Uterus (tissue), 4 donors: ENCODE measurements at places on chromosomes 3 and 15.

GRCh38 chr15:41806291-41807181 is 21.4 kb upstream of the JMJD7 start:
- DNase-seq, result no peak

DNA sequence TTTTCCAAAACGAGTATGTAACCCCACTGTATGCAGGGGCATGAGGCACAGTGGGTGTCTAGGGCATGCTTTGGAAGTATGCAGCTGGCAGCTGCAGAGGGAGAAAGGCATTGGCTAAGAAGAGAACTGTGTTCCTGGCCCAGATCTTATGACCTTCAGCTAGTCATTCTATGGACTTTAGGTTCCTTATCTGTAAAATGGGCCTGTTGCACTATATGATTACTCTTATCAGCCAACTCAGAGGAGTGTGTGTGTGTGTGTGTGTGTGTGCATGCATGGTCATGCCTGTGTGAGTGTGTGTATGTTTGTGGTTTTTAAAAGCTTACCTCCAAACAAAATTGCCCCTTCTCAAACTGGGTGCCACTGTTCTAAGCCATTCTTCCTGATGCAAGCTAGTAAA is 27.4 kb upstream of the CHST2 start:
- DNase-seq, result no peak

GRCh38 chr3:112390783-112391641 is 58.1 kb downstream of the CD200 start:
- peak; percentile 45 for DNase-seq

GRCh38 chr15:63047792-63048114 is 5.2 kb downstream of the TPM1 start:
- no peak for DNase-seq

GRCh38 chr3:126941721-126942270 is 41.1 kb upstream of the PLXNA1 start:
- no peak for DNase-seq

- DNase-seq, result no peak
Observed at GRCh38 chr3:142022381-142022780, 127.0 kb downstream of the TFDP2 start.

DNA sequence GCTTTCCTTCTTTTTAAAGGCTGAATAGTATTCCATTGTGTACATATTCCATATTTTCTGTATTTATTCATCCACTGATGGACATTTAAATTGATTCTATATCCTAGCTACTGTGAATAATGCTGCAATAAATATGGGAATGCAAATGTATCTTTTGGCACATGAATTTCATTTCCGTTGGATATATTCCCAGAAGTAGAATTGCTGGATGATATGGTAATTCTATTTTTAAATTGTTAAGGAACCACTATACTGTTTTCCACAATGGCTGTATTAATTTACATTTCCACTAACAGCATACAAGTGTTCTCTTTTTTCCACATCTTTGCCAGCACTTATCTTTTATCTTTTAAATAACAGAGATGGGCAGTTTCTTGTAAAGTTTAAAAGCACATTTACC is 302.7 kb downstream of the CTNNB1 start:
- no peak for DNase-seq

DNA sequence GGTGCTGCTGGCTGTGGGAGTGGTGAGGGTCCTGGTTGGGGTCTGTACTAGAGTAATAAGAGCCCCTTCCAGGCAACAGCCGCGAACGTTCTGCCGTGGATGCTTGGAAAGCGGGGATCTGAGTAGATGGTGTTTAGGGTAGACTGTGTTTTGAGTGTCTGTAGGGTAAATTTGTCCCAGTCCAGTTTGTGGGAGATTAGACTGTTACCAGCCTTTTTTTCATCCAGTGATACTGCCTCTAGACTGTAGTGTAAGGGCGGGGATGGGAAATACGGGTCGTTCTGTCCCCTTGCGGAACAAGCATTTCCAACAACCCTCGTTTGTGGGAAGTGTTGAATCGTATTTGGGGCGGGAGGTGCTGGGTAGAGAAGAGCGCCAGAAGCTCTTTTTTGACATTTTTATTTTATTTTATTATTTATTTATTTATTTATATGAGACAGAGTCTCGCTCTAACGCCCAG is 424 bp downstream of the HAUS2 start:
- peak; percentile 25 for DNase-seq

DNA sequence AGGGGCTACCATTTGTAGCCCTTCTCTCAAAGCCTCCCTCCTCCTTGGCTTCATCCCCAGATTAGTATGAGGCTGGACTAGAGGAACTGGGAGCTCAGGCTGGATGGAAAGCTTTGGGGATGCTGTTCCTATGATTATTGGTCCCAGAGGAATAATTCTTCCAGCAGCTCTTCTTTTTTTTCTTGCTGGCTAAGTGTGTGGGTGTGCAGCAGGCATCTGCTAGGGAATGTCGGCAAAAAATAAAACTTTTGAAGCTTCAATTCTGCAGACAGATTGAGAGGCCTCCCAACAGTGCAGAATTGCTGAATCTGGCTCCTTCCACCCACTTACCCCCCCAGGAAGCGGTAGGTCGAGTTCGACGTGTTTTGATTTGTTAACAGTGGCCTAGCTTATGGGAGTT is 138.5 kb upstream of the ANKRD28 start:
- DNase-seq, result no peak

- no peak for DNase-seq
Observed at GRCh38 chr3:177744873-177745606, 547.8 kb upstream of the TBL1XR1 start.

DNA sequence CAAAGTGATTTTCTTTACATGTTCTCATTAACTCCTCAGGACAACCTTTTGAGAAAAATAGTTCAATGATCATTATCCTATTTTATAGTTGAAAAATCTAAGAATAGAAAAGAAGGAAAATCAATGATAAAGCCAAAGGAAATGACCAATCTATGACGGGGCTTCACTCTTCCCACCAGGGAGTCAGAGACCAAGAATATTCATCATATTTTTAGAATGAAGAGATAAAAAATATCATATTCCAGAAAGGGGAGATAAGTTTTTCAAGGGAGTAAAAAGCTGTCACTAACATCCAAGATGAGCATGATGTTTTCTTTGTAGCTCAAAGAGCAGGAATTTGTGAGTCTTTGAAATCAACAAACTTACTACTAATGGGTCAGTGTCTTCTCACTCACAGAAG is 71.5 kb upstream of the LPP start:
- DNase-seq, result no peak

- no peak for DNase-seq
Observed at GRCh38 chr15:44094781-44095180, 100.3 kb downstream of the FRMD5 start.
